HuH-7 (cell line): ENCODE measurements at places on chromosomes 4 and X.

- no peak for DNase-seq
Measured at GRCh38 chr4:111793433-111794091, 351.7 kb upstream of the FAM241A start.

DNA sequence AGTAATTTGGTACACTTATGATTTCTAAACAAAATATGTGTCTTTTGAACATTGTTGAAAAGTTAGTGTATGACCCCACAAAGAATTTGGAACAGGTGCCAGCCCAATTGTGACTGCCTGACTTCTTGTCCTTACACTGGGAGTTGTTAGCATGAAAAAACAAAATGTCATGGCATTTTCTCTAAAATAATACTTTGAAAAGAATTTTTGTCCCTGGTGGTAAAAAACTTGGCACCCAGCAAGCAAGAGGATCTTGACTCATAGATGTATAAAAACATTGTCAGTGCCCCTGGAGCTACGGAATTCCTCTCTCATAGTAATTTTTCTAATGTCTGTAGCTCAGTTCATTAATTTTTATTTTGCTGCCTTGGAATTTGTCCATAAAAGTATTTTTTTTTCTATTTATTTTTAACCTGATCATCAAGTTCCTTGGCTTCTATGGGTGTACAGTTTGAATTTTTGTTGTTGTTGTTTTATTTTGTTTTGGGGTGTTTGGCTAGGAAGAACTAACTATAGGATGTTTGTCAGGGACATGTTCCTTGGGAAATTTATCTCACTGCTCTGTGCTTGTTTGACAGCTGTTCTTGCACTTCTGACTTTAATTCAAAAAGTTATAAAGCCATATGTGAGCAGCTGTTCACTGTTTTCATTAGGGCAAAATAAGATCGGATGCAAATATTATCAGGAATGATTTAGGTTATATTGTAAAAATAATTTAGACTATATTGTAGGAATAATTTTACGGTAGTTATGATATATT is 95.4 kb upstream of the NUDT6 start:
- DNase-seq, result no peak

DNA sequence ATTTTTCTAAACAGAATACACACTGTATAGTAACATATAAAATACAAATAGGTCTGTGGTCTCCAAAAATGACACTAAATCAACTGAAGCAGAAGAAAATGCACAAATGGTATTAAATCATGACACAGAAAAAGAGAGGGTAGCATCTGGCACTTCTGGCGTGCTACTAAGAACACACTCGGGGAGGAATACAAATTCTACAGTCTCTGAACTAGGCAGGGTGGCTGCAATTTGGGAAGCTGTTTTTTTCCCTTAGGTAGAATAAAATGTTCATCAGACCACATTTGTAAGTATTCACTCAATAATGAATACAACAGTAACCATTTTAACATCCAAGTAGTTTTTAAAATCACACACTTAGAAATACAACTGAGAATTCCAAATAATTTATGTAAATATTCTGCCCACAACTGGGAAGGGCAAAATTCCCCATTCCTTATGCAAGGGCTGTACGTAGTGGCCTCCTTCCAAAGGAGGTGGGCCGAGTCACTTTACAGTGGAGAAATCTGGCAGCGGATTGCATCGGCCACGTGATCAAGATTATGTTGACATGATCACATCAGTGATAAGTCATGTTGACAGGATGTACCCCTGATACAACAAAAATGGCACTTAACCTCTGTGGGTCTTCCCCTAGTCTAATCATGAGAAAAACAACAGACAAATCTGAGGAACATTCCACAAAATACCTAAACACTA is 101.1 kb downstream of the TSPAN5 start:
- no peak for DNase-seq

GRCh38 chr4:46270986-46271596 is 118.8 kb downstream of the GABRA2 start:
- DNase-seq, result peak; percentile 6

GRCh38 chr4:150236626-150237025 is 158.4 kb downstream of the DCLK2 start:
- DNase-seq, result no peak

- peak; percentile 38 for DNase-seq
Measured at GRCh38 chrX:72021975-72022374, 109.7 kb downstream of the RTL5 start.

DNA sequence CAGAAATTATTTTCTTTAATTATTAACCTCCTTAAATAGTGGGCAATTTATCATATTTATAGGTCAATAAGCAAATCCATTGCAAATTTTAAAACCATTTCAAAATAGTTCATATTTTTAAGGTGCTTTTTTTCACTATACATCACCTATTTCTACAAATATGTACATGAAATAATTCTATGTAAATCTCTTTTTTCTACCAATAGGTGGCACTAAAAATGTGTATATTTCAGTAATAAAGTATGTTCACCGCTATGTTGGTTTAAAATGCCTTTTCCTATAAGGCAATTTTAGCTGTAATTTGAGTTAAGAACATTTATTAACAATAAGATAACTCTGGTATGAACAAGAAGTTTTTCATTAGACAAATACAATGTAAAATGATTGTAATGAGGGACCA is 672.2 kb downstream of the KCTD8 start:
- peak; percentile 5 for DNase-seq

- DNase-seq, result no peak
Measured at GRCh38 chr4:7043284-7044136, at the start of gene TADA2B. Gene TADA2B, plus strand, starts transcription at chr4:7043372. Its CDS starts 208 bp downstream, at chr4:7043580.

DNA sequence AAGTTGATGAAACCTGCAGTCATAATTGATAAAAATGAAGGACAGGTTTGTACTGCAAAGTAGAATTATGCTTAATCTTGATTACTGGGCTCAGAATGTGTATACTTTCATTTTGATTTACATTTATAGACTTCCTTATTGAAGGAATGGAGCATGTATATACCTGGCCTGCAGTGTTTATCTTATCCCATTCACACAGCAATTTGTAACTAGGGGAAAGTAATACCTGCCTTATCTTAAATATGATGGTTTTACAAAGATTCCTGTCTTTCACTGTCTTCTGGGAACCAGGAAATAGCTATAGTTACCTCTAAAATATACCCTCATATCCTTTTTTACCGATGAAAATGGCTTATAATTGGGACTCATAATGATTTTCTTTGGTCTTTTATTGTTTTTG is 29.7 kb downstream of the ADD1 start:
- no peak for DNase-seq

DNA sequence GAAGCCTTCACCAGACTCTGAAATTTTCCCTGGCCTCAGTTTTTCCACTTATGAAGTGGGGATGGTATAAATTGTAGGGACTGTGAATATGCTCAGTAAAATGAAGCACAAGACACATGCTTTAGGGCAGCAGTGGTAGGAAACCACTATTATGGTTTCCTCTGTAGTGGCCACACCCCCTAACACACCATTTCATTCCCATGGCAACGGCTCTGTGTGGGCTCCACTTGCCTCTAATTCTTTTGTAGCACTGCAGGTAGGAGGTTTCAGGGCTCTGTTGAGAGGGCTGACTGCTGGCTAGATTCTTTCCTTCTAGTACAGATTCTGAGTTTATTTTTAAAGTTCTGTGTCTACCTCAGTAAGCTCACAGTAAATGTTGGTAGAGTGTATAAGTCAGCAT is 3.5 kb upstream of the VMA21 start:
- DNase-seq, result no peak

DNA sequence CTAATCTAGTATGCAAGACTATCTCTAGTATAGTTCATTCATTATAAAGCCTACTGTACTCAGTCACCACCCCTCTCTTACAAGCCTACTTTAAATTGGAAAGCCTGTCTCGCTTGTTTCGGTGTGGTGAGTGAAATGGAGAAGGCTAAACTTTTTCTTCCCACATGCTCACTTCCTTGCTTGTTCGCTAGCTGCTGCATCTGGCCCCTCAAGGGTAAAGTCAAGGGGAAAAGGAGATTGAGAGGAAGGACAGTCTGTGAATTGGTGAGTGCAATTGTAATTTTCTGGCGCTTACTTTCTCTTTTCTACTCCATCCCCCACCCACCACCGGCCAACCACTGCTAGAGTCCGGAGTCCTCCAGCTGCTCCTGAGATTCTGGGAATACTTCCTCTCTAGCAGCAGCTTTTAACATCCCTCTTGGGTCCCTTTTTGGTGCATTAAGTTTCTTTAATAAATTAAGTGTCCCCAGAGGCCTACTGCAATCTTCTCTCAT is 12.1 kb upstream of the ARAP2 start:
- no peak for DNase-seq

DNA sequence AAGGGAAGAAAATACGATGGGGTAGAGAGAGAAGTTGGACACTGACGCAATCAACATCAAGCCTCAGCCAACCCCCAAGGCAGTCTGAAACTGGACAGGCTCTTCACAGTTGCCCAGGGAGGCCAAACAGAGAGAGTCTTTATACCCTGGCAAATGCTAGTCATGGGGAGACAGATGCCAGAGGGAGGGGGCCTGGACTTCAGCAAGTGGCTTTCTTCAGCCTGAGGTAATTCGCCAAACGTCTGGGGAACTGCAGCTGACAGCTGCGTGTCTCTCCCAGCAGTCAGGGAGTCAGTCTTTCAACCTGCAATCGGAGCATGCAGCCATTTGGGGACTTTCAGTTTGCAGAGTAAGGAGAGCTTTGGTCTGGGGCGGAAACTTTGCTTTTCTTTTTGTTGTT is 521.6 kb downstream of the TRIML1 start:
- no peak for DNase-seq

- no peak for DNase-seq
Measured at GRCh38 chr4:23773884-23774636, 115.8 kb downstream of the PPARGC1A start.

DNA sequence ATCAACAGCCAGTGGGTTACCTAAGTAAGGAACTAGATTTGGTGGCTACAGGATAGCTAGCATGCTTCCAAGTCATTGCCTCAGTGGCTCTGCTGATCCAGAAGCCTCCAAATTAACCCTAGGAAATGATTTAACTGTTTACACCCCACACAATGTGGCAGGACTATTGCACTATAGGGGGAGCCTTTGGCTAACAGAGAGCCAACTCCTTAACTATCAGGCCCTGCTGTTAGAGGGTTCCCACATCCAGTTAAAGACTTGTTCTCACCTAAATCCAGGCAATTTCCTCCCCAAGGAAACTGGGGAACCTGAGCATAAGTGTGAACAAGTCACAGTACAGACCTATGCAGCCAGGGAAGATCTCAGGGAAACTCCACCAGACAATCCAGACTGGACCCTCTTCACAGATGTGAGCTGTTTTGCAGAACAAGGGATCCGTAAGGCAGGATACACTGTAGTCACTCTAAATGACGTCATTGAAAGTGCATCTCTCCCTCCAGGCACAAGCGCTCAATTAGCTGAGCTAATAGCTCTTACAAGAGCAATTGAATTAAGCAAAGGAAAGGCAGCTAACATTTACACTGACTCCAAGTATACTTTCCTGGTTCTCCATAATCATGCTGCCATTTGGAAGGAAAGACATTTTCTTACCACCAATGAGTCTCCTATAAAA is 185.3 kb upstream of the SPOCK3 start:
- DNase-seq, result no peak

DNA sequence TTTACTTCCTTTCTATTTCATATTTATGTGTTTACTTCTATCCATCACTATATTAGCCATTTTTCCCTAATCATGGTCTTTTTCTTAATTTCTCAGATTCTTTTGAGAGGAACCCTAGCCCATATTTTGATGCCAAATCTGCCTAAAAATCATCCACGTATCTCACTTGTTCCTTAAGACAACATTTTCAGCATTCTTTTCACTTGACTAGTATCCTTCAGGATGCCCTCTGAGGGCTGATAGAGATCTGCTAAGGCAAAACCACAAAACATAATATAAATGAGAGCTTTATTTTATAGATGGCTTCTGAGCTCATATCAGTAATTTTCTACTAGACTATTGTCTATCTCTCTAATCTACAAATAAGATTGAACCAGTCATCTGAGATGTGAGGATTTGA is 341.9 kb downstream of the GPM6A start:
- DNase-seq, result no peak

DNA sequence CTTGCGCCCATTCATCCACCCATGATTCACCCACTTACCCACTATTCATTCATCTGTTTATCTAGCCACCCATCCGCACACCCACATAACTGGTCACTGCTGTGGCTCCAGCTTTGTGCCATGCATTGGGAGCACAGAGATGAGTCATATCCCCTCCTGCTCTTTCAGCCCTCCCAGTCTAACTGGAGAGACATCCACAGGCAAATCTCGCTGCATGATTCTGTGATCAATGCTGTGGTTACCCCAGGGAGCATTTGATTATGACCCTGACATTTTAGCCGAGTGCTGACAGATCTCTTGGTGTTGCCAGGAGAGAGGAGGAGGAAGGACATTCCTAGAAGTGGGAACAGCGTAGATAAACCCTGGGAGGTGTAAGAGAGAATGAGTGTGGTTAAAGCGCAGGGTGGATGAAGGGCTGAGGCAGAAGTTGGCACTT is 10.4 kb upstream of the PORCN start:
- DNase-seq, result no peak

DNA sequence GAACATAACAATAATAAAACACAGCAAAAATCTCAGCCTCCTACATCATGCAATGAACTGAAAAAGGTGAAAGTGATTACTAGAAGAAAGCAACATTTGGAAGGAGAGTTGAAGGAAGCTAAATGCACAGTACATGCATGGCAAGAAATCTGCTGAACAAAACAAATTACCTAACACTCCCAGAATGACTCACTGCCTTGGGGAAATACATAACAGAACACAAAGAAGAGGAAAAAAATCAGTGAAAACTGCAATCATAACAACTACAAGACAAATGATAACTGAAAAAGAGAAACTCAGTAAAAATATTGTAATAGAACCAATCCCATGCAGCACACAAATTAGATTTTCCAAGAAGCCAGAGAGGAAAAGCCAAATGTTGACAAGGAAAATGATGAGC is 1513.2 kb downstream of the ARAP2 start:
- DNase-seq, result no peak

- DNase-seq, result no peak
Measured at GRCh38 chr4:20095805-20096541, 155.7 kb upstream of the SLIT2 start.

GRCh38 chr4:24601121-24601520 is 16.8 kb upstream of the DHX15 start:
- no peak for DNase-seq

- no peak for DNase-seq
Measured at GRCh38 chr4:20362148-20362547, 110.4 kb downstream of the SLIT2 start.

GRCh38 chrX:154710309-154710708 is 40.6 kb downstream of the GAB3 start:
- no peak for DNase-seq

GRCh38 chr4:16019649-16020048 is 56.7 kb upstream of the FGFBP2 start:
- no peak for DNase-seq
